ENCODE measurements at places on chromosomes 2 and 18. TPM values are rescaled to one million over a fixed set of nuclear protein-coding genes. Genes with fewer than 3 reads are reported as not detected.

B3GNT7 gene
- total RNA-seq, result 0.15 TPM

GRCh38 chr2:200975672-200976071, 12.2 kb upstream of the ORC2 start:
- no peak for DNase-seq

- DNase-seq, result no peak
These were observed 386.8 kb downstream of the PTH2R start for GRCh38 chr2:208793434-208793833.

GRCh38 chr2:12211326-12212175, 465.1 kb downstream of the LPIN1 start:
- no peak for DNase-seq

All from activated CD4-positive, alpha-beta memory T cell treated with anti-CD3 and anti-CD28 coated beads, Interleukin-2, amount 10 ng/mL, durations not matched to agents 7 days and 5 days (primary cell).